K562 (cell line): ENCODE measurements at places on chromosomes 7 and 10.
A peak's percentile ranks its signal among the peaks of the same experiment; 100 is the strongest.

DNA sequence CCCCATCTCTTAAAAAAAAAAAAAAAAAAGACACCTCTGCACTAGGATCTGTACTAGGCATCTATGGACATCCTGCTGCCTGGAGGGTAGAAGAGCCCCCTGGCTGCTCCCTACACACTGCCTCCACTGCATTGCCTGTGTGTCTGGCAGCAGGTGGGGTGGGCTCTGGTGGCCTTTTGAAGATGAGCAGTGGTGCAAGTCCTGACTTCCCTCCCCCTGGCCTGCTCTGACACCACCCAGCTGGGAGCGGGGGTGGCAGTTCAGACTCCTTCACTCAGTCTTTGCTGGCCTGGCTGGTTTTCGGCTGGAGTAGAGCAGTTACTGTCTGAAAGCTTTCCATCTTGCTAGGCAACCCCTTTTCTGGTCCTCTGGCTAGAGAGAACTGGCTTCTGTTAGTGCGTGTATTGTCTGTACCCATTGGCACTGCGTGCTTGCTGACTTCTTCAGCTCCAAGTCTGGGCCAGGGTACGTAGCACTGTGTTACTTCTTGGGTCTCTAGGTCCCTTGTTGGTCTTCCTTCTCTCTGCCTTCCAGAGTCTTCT, 17.6 kb downstream of the C10orf62 start:
- DNase-seq: no peak

DNA sequence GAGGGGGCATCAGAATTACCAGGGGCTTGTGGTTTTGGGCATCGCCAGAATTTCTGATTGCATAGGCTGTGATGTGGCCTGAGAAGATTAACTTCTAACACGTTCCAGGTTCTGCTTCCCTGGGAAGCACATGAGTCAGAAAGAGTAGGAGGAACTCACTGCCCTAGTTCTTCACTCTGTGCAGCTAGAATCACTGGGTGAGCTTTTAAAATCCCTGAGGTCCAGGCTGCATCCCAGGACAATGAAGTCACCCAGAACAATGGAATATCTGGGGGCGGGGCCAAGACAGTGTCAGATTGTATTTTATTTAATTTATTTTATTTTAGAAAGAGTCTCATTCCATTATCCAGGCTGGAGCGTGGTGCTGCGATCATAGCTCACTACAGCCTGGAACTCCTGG, 636.5 kb downstream of the CALN1 start:
- no peak for DNase-seq

DNA sequence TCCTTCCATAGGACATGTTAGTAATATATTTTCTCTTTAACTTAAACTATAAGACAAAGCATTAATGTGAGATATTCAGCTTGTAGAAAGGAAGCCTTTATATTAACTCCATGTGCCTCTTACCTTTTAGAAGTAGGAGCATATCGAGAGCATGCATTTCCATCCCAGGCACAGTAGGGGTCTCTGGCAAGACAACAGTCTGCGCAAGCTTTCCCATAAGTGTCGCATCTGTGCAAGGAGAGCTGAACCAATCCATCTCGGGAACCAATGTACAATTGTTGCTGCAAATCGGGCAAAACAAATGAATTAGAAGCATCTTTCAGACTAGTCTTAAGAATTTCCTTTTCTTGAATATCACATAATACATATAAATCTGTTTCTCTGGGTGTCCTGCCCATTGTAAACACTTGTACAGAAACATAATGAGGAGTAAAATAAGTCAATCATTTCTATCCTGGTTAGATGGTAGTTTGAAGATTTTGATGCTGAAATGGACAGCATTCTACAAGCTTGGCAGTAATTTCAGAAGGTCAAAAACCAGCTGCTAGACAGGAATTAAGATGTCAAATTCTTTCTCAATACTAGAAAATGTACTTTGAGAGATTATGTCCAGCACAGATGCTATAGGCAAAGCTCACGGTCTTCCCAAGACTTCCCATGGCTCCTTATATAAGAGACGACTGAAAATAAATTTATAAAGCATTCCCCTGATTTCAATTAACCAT, 171.8 kb downstream of the SEMA3D start:
- DNase-seq: no peak

- DNase-seq: no peak
These were observed 545.5 kb downstream of the TCERG1L start for GRCh38 chr10:130766071-130766470.

- DNase-seq: no peak
These were observed 61.5 kb upstream of the RPA3 start for GRCh38 chr7:7779888-7780287.

DNA sequence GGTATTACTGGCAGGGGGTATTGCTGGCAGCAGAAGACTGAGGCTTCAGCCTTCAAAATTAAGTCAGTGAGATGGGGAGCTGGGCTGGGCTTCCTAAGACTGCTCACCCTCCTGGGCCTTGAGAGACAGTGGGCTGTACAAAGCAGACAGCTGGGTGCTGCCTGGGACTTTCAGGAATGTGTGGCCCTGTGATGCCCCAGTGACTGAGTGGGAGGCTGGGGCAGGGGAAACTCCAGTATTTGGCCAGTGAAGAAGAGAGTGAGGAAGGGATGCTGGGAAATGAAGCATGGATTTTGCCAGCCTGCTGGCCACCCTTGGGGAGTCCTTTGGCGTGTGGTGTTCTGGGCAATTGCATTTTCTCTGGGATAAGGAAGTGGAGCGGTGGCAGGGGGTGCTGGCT, 442 bp downstream of the ANKRD2 start:
- DNase-seq: no peak

DNA sequence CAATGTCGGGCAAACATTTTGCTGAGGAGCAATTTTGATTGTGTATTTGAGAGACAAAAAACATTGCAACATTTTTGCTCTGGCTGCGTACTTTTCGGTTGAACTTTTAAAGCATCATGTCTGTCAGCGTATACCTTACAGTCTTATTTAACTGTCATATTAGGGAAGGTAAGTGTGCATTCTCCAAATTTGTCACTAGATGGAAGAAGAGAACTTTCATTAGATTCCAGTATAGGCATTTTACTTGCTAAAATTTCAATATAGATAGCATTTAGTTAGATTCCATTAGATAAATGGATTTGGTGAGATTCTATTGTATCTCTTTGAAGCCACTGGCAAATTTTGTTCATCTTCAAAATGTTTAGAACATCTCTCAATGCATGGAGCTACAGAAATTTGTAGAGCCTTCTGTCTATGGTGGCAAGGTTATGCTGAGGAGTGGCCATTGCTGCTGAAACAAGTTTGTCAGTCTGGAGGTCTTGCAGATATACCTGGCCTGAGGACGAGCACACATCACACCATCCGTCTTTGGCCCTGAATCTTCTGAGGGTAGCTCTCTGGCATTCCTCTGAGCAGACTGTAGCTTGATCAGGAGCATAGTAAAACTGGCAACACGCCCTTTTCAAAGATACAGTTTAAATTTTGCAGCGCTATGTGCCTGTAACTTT, 437.5 kb upstream of the MBL2 start:
- DNase-seq: no peak

DNA sequence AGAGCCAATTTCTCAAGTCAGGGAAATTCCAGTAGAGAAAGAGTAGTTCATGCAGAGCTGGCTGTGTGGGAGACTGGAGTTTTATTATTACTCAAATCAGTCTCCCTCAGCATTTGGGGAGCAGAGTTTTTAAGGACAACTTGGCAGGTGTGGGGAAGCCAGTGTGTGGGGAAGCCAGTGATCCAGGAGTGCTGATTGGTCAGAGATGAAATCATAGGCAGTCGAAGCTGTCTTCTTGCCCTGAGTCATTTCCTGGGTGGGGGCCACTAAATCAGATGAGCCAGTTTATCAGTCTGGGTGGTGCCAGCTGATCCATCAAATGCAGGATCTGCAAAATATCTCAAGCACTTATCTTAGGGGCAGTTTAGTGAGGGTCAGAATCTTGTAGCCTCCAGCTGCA, 194.6 kb upstream of the NRG3 start:
- DNase-seq: no peak

- no peak for DNase-seq
These were observed 25.3 kb upstream of the CUX1 start for GRCh38 chr7:101792051-101792681.

GRCh38 chr10:121900443-121901174, 27.2 kb downstream of the ATE1 start:
- DNase-seq: peak; percentile 58

DNA sequence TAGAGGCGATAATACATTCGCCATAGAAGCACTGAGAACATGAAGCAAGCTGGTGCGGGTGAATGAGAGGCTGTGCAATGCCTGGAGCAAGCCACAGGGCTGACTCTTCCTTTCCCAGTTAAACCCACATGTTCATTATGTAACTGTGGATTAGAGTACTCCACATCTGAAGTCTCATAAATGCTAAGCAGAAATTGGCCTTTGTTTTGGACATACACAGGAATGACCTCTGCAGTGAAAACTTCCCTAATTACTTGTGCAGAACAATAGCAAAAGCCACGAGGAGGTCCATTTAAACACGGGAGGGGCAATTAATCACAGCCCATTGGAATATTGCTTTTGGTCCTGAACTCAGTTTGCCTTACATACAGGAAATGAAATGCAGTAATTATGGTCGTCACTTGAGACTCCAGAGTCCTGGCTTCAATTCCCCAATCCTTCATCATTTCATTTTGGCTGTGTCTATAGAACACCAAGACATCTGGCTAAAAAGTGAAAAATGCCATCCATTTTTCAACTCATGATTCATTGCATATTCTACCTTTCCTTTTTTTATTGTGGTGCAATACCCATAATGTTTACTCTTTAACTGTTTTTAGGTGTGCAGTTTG, 78.7 kb upstream of the CXCL12 start:
- no peak for DNase-seq

DNA sequence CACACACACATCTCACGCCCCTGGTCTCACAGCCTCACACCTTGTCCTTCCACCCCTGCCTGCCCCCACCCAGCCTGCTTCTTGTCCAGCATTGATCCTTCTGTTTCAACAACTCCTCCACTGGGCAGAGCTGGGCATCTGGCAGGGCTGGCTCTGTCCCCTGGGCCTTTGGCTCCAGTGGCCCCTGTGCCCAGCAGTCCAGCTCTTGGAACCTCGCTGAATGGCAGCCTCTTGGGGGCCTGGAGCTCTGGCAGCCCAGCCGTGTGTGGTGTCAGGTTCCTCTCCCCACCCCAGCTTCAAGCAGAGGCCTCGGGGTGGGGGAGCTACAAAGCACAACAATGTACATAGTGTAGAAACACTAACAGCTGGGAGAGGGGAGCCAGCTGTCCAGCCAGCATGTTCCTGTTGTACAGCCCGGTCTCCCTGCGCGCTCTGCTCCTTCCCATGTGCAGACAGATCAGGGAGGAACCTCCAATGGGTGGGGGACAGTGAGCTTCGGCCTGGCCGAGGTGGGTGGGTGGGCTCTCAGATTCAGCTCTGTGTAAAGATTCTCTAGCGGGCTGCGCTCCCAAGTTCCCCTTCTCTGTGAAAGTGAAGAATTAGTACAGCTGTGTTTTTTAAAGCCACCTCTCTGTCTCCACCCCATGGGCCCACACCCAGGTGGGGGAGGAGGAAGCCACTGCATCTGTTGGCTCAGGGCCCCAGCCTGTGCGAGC, 19.4 kb downstream of the ZMIZ2 start:
- DNase-seq: peak; percentile 61

DNA sequence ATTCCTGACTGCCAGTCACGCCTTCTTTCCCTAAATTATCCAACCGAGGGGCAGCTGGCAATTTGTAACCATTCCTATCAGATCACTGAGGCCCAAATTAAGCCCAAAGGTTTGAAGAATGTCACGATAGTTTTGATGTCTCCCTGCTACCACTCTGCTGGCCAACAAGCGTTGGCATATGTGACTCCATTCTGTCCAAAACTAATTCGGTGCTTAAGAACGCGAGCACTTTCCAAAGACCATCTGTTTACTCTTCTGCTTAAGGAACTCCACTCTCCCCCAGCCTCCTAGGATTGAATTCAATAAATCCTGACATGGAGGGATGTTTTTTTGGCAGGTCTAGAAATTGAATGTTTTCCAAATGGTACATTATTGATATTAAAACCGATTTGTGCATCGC, 131.5 kb upstream of the CTBP2 start:
- no peak for DNase-seq

DNA sequence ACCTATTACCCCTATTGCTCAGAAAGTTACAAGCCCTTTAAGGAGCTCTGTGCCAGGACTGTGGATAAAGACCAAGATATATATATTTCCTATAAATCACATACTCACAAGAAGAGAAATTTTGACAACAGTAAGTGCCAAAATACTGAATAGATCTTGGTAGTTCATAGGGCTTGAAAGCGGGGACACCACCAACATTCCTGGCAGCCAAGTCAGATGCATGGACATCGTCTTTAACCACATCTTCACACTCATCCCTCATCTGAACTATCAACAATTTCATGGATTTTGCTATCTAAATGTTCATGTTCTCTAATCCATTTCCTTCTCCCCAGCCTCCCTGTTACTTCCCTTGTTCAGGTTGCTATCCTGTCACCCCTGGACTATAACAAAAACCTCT, 67.5 kb upstream of the LRRC17 start:
- no peak for DNase-seq

GRCh38 chr10:94125856-94126255, 132.1 kb downstream of the PLCE1 start:
- DNase-seq: no peak

DNA sequence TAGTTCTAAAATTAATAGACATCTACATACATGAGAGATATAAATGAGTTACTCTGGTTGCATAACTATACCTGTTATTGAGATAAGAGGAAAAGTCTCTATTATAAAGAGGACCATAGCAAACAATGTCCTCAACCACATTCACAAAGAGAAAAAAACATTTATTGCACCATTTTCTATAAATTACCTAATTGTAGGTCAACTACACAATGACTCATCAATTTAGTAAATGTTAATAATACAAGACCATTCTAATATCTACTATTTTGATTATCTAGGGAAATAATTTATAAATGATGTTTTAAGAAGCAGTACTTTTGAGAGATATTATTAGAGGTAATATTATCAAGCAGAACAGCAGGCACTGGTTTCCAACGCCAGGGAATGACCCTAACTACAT, 246.1 kb downstream of the AGMO start:
- no peak for DNase-seq

DNA sequence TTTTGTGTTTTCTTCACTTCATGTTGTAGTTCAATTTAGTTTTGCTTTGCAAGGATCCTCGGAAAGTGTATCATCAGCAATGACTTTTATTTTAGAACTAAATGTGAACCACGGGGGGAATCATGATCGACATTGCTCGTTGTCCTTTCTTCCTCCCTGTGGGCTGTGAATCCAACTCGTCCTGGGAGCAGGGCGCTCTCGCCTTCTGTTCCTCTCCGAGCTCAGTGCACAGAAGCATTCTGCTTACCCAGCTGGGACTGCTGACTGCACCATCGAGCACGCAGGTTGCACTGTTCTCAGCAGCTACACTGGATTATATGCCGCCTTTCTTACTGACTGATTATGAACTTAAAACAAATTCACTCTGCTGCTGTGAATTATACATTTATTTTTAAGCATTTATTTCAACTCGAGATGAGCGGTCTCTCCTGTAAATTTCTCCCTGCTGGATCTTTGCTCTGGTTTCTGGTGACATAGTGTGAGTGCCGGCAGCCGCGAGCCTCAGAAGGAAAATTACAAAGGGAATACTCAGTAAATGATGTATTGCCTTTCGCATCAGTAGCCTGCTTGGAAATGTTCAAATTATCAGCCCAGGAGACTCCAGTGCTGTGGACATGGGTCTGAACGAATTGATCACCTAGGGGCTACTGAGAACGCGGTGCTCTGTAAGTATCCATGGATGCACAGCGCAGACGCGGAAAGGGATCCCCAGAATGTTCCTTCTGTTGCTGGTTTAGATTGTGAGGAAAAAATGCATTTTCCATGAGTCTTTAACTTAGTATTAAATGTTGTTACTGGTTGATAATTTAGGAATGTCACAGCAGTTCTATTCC, 92.6 kb downstream of the PTPRE start:
- no peak for DNase-seq
